ENCODE measurements at places on chromosomes 1 and 21.

- DNase-seq: no peak
Observed at GRCh38 chr1:231286603-231287002, 45.6 kb downstream of the GNPAT start.

DNA sequence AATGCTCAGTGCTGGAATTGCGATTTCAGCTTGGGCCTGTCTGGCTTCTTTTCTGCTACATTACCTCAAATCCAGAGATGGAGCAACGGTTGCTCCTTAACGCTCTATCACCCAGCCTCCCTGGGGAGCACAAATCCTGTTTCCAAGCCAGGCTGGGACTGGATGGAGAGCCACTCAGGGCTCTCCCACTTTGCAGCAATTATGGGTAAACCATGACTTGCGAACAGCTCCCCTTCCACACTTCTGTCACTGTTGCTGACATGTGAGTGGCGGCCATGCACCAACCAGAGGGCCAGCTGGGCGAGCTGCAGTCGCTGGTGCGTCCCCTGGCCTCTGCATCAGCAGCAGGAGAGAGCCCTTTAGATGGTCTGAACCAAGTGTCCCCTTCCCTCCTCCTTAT is 65.1 kb upstream of the RAB4A start:
- no peak for DNase-seq

GRCh38 chr1:167138703-167139102 is 44.8 kb downstream of the STYXL2 start:
- no peak for DNase-seq

DNA sequence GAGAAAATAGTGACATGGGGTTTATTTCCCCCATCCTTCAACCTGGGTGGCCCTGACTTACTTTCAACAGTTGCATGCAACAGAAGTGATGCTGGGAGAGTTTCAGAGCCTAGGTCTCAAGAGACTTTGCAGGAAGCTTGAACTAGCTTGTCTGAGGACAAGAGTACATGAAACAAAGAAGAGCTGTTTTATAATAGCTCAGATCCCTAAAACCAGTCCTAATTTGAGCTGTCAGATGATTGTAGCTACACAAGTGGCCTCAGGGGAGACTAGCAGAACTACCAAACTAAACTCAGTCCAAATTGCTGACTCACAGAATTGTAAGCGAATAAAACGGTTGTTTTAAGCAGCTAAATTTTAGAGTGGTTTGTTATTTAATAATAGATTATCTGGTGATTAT is 17.1 kb downstream of the RC3H1 start:
- DNase-seq: no peak

- DNase-seq: no peak
Observed at GRCh38 chr1:227315629-227316346, 2.5 kb downstream of the CDC42BPA start.

DNA sequence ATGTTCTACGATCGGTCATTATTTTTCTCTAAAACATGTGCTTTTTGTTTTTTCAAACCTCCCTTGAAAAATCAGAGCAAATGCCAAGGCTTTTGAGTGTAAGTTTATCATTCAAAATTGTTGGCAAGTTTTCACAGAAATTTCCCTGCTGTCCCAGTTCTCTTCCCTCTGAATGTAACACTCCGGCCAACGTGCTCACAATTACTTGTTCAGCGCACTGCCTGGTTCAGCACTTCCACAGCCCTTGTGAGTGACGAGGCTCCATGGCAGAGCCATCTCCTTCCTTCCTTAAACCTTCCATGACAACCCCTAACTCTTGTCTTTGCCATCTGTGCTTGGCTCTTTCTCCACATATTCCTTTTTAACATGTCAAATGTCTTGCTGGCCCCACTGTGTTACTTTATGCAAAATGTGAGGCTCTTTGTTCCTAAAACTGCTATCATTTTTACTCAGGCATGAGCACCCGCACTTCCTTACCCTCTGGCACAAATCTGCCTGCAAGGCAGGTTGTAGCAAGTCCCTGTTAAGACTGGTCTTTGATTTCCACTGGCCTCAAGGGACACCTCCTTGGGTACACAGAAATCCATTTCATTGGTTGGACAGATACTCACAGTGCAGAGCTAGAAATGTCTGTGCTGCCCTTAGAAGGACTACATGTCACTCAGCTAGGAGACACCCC is 142.8 kb downstream of the HUNK start:
- no peak for DNase-seq
